ENCODE measurements at places on chromosomes 7 and 10. TPM values are rescaled to one million over a fixed set of nuclear protein-coding genes. Genes with fewer than 3 reads are reported as not detected.

CRYGN gene
- total RNA-seq: not detected

NPFFR1 gene
- total RNA-seq: not detected

FZD1 gene
- total RNA-seq: 2.5 TPM

C10orf105 gene
- total RNA-seq: not detected

AGBL3 gene
- total RNA-seq: 1.9 TPM

MSS51 gene
- 253 TPM for total RNA-seq

NUTM2B gene
- total RNA-seq: 0.06 TPM

DDC gene
- 1.5 TPM for total RNA-seq

CYP17A1 gene
- 0.17 TPM for total RNA-seq

INSYN2A gene
- 0.19 TPM for total RNA-seq

- no peak for DNase-seq
These were observed 37.0 kb upstream of the PURB start for GRCh38 chr7:44922351-44922694.

GRCh38 chr10:127148933-127149220, 47.5 kb downstream of the INSYN2A start:
- DNase-seq: no peak

DNA sequence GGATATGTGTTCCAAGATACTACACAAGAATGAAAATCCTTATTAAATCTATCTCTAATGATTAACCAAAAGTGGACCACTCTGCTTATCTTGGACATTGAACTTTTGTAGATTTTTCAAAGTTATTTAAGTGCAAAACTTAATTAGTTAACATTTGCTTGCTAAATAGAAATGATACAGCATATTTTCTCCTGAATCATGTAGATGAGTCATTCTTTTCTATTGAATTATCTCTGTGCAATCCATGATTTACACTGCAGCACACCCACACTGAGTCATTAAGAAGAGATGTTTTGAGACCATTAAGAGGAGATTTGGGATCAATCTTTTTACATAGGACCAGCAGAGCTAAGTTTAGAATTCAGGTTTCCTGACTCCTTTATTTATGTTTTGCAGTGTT, 6.6 kb upstream of the ABCC2 start:
- DNase-seq: no peak

DNA sequence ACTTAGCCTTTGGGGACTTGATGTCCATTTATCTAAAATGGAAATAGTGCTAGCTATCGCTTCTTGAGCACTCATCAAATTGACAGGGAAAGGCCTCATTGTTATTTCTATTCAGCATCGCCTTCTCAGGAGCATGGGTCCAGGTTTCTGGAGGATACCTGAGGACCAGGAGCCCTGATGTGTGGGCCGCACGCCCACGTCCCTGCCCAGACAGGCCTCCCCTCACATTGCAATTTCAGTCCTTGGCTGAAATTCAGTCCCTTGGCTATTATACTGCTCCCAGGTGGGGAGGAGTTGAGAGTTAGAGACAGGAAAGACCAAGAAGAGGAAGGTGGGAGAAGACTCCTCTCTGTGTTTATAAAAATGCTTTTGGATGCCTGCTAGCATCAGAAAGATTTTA, 38.9 kb downstream of the GPRIN2 start:
- no peak for DNase-seq

- no peak for DNase-seq
These were observed 186.8 kb downstream of the USP6NL start for GRCh38 chr10:11424456-11425295.

- no peak for DNase-seq
These were observed 26.7 kb downstream of the ELMO1 start for GRCh38 chr7:37421861-37422500.

- DNase-seq: no peak
These were observed 32.9 kb upstream of the LYZL1 start for GRCh38 chr10:29256019-29256418.

DNA sequence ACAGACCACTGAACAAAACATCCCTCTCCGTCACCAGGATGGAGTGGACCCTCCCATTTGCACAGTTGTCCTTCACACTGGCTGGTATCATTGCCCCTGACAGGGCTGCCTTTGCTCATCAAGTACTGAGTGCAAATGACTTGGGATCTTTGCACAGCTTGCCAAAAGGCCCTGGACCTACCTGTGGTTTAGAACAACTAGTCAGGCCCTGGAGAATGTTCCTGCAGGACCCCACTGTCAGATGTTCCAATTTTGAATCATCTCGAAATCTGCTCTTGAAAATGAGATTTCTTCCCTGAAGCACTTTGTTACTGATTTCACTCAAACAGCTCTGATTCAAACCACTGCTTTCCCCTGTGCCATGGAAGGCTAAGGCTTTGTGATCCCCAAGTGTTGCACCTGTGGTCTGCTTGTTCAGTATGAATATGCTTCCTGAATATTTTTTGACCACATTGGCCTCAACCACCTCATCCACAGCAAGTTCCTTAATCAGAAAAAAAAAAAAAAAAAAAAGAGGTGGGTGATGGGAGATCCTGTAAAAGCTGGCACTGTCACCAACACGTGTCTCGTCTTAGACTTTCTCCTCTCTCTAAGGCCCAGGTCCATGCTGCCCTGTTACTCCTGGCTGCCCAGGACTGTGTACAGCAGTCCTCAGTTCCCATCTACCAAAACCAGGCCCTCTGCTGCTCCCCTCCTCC, 2.7 kb upstream of the AOAH start:
- DNase-seq: no peak

DNA sequence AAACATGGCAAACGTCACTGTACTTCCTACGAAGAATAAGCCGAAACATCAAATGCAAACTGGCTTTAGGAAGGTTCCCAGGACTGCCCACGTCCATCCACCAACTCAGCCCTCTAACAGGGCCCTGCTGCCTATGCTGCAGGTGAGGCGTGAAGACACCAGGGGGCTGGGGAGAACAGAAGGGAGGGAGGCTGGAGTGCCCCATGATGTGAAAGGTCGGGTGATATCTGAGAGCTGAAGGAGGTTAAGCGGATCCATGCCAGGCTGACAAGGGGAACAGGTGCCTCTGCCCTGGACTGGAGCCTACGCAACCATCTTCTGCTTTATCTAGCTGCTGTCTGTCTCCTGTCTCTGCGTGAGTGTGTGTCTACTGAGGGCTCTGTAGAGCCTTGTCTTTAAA, 40.2 kb upstream of the ATP6V0A4 start:
- DNase-seq: no peak

DNA sequence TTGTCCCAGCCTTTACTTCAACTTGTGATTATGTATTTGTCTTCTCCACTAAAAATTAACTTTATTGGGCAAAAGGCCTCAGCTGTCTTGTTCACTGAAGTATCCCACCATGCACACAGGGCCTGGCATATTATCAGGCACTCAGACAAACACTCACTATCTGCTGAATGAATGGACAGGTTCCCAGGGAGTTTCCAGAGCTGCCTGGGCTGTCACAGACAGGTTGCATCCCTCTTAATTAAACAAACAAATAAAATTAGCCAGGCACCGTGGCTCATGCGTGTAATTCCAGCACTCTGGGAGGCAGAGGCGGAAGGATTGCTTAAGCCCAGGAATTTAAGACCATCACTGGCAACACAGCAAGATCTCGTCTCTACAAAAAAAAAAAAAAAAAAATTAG, 1.5 kb upstream of the TSPAN14 start:
- DNase-seq: no peak

DNA sequence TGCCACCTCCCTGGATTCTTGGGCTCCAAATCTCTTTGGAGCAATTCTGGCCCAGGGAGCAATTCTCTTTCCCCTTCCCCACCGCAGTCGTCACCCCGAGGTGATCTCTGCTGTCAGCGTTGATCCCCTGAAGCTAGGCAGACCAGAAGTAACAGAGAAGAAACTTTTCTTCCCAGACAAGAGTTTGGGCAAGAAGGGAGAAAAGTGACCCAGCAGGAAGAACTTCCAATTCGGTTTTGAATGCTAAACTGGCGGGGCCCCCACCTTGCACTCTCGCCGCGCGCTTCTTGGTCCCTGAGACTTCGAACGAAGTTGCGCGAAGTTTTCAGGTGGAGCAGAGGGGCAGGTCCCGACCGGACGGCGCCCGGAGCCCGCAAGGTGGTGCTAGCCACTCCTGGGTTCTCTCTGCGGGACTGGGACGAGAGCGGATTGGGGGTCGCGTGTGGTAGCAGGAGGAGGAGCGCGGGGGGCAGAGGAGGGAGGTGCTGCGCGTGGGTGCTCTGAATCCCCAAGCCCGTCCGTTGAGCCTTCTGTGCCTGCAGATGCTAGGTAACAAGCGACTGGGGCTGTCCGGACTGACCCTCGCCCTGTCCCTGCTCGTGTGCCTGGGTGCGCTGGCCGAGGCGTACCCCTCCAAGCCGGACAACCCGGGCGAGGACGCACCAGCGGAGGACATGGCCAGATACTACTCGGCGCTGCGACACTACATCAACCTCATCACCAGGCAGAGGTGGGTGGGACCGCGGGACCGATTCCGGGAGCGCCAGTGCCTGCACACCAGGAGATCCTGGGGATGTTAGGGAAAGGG, 913 bp downstream of the NPY start:
- DNase-seq: no peak
